ENCODE measurements at places on chromosomes 3 and 15.

- no peak for DNase-seq
These were observed 253.3 kb downstream of the PTPRG start for GRCh38 chr3:61814674-61815073.

GRCh38 chr15:38050529-38051448, 116.3 kb downstream of the TMCO5A start:
- DNase-seq, result no peak

GRCh38 chr15:23690015-23690414, 2.9 kb upstream of the NDN start:
- no peak for DNase-seq

DNA sequence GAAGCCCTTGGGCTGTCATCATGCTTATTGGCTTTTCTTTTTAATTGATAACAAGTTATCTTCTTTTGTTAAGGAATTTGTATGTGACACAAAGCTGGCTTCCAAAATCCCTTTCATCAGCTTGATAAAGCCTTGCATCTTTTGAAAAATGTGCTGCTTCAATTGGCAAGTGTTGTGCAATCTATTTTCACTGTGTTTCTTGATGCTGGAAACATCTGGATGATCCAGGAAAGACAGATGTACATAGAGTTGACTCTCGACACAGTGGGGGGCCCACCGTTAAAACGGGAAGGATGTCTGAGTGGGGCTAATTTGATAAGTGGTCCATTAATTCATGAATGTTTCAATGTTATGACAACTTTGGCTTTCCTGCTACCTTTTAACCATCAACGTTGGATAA, 158.3 kb upstream of the WNT5A start:
- no peak for DNase-seq

GRCh38 chr3:38966811-38967692, 84.7 kb downstream of the SCN11A start:
- no peak for DNase-seq

- DNase-seq, result no peak
These were observed 186.2 kb upstream of the RASGRP1 start for GRCh38 chr15:38750786-38751185.

- DNase-seq, result no peak
These were observed 16.1 kb downstream of the PDCD10 start for GRCh38 chr3:167718582-167718981.

DNA sequence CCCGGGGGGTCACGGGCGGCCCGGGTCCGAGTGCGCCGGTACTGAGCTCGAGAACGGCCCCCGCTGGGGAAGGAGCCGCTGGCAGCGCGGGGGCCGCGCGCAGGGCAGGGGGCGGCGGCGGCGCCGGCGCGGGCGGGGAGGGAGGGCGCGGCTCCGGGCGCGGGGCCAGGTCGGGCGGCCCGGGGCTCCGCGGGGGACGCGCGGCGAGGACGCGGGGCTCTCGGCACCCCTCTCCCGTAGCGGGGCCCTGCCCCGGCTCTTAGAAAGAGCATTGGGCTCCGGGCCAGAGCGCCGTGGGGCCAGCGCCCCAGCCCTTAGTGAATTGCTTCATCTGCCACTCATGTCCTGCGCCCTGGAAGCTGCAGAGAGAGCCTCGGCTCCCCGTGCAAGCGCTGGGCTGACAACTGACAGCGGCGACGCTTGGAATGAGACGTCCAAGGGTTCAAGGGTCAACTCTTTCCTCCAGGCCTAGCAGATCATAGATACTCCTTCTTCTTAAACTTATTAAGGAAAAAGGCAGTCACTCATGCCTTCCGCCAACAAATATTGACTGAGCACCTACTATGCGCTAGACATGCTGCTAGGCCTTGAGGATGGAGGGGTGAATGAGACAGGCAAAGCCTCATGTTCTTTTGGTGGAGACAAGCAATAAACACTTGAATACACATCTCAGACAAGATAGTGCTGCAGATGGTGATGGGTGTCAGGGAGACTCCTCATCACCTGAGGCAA, 140.8 kb downstream of the SMAD6 start:
- DNase-seq, result no peak

GRCh38 chr3:122169911-122170310, 13.6 kb upstream of the CASR start:
- DNase-seq, result no peak

- DNase-seq, result no peak
These were observed 897.3 kb downstream of the ROBO1 start for GRCh38 chr3:78870484-78870883.

- no peak for DNase-seq
These were observed 20.5 kb upstream of the ABHD2 start for GRCh38 chr15:89067751-89068150.

DNA sequence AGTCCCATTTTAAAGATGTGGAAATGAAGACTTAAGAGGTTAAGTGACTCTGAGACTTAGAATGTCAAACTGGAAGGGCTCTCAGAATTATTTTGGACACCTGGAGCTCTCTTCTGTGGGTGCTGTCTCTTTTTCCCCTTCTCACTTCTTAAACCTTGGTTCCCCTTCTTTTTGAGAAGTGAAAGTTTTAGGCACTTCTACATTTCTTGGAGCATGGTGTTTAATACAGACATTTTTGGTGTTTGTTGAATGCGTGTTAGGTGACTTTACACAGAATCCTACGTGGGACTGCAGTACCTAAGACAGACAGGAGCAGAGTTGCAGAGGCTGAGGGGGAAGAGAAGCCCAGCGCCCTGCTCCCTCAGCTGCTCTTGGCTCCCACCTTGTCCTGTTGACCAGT, 133.3 kb downstream of the MDFIC2 start:
- no peak for DNase-seq

DNA sequence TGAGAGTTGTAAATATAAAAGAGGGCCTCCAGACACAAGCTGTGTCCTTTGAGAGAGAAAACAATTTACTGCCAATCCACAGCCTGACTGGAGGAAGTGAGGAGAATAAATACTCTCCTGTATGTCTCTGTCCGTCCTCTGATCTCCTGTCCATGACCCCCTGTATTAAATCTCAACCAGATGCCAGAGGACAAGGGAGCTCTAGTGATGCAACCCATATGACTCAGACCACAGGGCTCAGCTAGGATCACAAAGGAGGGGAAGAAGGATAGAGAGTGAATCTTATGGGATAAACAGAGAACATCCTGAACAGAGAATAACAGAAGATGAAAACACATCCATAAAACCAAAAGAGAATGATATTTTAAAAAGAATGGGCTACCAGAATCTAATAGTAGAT, 482.6 kb downstream of the PLOD2 start:
- no peak for DNase-seq

GRCh38 chr15:71686221-71687050, 123.9 kb upstream of the NR2E3 start:
- no peak for DNase-seq

DNA sequence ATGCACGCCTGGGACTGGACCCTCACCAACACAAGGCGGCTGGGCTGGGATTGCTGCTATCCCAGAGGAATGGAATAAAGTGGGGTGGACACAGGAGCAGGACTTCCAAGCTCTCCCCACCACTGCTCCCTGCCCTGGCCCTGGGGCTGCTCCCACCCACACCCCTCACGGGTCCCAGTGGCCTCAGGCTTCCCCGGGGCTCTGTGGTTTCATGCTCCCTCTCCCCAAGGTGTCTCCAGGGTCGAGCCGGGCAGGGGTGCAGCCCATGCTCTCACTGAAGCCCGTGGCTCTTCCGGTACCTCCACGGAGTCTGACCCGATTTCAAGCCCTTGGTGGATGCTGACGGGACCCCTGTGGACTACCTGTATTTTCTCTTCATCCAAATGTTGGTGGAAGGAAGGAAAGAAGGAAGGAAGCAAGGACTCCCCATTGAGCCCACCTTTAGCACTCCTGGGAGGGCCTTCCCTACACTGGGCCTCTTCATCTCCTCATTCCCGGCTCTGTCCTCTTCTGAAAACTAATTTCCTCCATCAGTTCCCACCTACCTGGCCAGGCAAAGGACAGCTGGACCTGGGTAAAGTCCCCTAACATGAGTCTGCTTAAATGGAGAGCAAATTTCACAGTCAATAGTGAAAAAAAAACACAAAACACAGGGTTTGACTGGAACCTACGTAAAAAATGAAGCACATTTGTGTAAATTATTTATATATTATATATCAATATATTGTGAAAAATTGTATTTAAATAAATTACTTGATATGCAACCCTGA, 44.0 kb upstream of the PCSK6 start:
- no peak for DNase-seq

- DNase-seq, result no peak
These were observed 38.7 kb downstream of the ARNT2 start for GRCh38 chr15:80442728-80443403.

DNA sequence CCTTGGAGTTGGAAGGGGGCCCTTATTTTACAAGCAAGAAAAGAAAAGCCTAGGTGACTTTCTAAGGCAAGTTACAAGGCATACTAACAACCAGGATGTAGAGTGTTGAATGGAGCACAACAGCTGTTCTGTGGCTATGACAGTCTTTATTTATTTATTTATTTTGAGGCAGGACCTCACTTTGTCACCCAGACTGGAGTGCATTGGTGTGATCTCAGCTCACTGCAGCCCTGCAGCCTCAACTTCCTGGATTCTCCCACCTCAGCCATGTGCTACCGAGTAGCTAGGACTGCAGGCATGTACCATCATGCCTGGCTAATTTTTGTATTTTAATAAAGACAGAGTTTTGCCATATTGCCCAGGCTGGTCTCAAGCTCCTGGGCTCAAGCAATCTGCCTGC, 973.4 kb downstream of the ROBO1 start:
- no peak for DNase-seq

GRCh38 chr15:71581398-71581930, 228.9 kb upstream of the NR2E3 start:
- no peak for DNase-seq

DNA sequence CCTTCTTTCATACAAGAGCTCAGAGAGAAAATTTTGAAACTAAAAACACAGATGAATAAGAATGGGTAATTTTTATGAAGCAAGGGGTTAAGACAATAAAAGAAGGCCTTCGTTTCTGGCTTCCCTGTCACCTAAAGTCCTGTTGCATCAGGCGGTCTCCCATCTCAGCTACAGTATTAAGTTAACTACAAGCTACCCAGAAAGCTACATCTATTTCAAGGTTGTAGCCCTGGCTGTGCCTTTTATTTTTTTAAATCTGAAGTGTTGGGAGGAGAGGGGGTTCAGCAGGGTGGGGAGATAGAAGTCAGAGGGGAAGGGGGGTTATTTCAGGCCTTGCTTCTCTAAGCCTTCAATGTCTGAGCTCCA, 183.3 kb downstream of the TPRG1 start:
- DNase-seq, result no peak

- no peak for DNase-seq
These were observed 62.7 kb downstream of the POMGNT2 start for GRCh38 chr3:43043071-43043766.

GRCh38 chr3:190676481-190676880, 162.6 kb downstream of the IL1RAP start:
- DNase-seq, result no peak

DNA sequence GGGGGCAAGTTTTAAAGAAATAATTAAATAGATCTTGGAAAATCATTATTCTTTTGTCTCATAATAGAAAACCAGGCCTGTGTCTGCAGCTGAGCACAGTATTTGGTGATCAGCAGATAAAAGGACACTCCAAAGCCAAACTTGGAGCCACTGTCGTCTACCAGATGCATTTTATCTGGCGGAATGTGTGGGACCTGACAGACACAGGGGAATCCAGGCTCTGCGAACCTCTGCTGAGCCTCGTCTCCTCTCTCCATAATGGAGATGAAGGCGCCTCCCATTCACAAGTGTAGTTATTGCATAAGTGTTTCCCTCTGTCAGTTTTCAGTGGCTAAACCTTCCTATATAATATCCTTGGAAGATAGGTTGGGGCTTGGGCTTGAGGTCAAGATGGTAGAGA, 42.1 kb downstream of the EEFSEC start:
- no peak for DNase-seq

DNA sequence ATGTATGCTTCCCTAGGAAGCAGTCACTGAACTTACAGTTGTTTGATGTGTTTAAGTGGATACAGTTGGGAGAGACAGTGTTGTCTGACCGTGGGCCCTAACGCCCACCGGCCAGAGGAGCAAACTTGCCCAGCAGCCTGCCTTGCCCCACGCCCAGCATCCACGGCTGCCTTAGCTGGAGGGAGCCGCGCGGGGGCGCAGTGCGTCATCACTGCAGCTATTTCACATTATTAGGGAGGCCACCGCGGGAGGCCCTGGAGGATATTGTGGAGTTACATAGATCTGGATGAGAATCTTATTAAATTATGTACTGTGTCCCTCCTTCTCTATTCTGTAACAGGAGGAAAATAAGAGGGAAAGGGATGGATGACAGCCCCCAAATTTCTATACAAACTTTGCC, 267.2 kb downstream of the GABRG3 start:
- no peak for DNase-seq

- DNase-seq, result no peak
These were observed 50.8 kb downstream of the RFX7 start for GRCh38 chr15:56192659-56193442.
